B cell (primary cell): ENCODE measurements at places on chromosomes 2 and 18.

- peak; percentile 30 for DNase-seq
These were observed 243.4 kb upstream of the ID2 start for GRCh38 chr2:8438476-8438875.

DNA sequence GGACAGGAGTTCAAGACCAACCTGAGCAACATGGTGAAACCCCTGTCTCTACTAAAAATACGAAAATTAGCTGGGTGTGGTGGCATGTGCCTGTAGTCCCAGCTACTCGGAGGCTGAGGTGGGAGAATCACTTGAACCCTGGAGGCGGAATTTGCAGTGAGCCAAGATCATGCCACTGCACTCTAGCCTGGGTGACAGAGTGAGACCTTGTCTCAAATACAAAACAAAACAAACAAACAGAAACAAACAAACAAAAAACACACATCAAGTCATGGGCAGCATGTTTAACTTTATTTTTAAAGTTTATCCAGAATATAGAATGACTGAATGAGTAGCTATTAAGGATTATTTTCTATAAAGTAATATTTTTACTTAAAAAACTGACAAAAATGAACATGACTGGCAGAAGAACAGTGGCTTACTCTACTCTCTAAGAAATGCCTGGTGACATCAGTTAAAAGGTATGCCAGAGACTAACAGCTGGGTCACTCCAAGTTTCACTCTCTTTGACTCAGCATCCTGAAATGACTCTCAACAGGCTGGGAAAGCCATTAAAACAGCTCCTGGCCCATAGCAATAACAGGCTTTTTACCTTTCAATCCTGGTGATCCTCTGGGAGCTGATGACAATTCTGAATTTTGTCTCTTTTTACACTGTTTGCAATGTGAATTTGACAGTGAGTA, 281.6 kb upstream of the STON1 start:
- DNase-seq = no peak

DNA sequence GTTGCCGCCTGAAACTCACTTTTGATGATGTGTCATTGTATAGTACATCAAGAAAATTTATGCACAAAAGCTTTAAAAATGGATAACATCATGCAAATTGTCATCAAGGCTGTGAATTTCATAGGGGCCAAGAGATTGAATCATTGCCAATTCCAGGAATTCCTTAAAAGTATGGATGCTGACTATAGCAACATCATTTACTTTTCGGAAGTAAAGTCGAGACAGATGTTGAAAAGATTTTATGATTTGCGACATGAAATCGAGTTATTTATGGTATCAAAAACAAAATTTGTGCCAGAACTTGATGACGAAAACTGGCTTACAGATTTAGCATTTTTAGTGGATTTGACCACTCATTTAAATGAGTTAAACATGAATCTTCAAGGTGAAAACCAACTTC, 56.3 kb downstream of the ASB1 start:
- DNase-seq = no peak

- DNase-seq = no peak
These were observed 1528.2 kb upstream of the ZEB2 start for GRCh38 chr2:146048141-146048540.

GRCh38 chr18:25144820-25145219, 207.1 kb downstream of the ZNF521 start:
- no peak for DNase-seq

DNA sequence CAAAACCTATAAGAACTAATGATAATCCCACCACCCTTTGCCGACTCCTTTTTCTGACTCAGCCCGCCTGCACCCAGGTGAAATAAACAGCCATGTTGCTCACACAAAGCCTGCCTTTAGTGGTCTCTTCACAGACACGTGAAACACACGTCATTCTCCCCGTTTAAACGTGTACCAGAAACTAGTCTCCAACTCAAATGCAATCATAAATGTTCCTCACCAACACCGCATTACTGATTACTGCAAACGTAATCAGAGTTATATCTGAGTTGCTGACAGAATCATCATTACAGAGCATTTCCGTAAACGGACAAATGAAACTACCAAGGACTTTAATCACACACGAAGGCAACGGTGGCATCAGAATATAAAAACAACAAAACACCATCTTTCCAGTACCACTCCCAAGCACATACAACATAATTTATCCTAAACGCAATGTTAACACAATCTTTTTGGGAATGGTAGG, 1.9 kb downstream of the CLK1 start:
- peak; percentile 66 for DNase-seq

GRCh38 chr18:42018831-42019230, 63.8 kb downstream of the PIK3C3 start:
- DNase-seq = no peak

- DNase-seq = no peak
These were observed 28.5 kb downstream of the ZNF516 start for GRCh38 chr18:76466410-76466991.

DNA sequence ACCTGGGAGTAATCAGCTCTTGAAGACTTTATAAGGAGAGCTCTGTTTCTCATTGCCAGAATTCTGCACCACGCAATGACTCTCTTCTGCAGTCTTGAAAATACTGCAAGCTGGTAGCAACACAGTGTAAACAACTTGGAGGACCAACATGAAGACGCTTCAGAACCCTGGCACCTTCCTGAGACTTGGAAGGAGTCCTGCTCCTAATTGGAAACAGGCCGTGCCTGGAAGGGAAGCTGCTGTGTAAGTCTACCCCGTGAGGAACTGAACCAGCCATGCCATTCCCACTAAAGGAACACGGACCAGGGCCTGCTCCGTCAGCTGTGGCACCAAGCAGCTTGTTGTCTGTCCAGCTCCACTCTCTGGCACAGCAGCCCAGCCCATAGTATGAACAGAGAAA, 171.1 kb downstream of the PAX3 start:
- DNase-seq = no peak

- DNase-seq = no peak
These were observed 46.6 kb downstream of the SLC30A6 start for GRCh38 chr2:32212295-32212694.

GRCh38 chr18:73007195-73007914, 139.6 kb upstream of the NETO1 start:
- peak; percentile 53 for DNase-seq

- DNase-seq = no peak
These were observed 535.6 kb upstream of the FSIP2 start for GRCh38 chr2:185202945-185203528.

- no peak for DNase-seq
These were observed 449.4 kb upstream of the SOX11 start for GRCh38 chr2:5242751-5243150.

DNA sequence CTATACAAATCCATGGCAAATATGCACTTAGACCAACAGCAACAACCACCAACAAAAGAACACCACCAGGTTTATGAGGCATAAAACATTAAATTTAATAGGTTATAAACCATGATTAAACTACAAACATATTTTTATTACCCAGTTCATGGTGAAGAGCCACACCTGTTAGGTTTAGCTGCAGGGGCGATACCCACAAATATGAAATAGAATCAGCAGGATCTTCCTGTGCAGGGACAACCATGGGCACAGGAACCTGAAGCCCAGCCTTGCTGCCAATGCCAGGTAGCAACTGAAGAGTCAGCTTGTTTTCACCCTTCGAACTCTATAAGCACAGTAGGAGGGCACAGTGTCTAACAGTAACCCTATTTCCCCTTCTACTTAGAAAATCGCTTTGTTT, 675.0 kb downstream of the SATB2 start:
- DNase-seq = no peak

DNA sequence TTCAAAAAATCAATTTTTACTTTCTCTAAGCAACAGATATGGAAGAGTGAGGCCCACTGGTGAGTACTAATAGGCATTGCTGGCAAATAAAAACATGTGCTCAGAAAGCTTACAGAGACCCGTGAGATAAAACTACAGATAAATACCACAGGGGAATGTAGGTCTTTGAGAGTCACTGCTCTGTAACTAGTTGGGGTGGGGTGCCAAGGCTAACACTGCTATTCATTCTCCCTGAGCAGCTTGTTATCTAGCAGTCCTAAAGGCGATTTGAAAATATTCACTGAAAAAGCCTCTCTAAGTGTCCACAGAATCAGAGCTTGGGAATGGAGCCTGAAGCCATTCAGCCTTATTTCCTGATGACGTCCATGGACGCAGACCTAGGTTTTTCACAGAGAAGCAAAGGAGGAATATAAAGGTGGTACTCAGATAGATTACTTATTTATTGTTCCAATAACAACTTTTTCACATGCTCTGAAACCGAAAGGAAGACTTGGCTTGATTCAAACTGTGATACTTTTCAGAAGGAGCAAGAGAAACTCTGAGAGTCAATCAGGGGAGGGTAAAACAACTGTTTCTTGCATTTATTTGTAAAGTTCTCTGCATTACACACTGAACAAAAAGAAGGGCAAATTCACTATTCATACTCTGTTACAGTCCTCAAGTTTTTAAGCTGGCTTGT, 188.4 kb downstream of the PPP1R1C start:
- DNase-seq = no peak

DNA sequence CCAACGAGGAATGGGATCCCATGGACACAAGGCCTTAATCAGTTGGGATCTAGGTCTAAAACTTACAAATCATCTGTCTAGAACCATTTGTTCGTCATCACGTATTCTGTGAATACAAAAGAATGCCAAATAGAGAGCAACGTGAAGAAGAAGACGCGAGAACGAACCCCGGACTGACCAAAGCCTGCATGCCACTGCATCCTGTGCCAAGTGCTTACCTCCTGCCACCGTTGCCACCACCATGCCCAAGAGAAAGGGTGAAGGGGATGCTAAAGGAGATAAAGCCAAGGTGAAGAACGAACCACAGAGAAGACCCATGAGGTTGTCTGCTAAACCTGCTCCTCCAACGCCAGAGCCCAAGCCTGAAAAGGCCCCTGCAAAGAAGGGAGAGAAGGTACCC, 30.2 kb downstream of the ITSN2 start:
- peak; percentile 52 for DNase-seq

- no peak for DNase-seq
These were observed 75.0 kb upstream of the MSTN start for GRCh38 chr2:190137561-190137960.

GRCh38 chr2:146632707-146633106, 1212.1 kb upstream of the ACVR2A start:
- DNase-seq = no peak

GRCh38 chr2:86107031-86107430, 996 bp downstream of the PTCD3 start:
- DNase-seq = no peak

- DNase-seq = no peak
These were observed 6.8 kb upstream of the PLB1 start for GRCh38 chr2:28488858-28489575.

GRCh38 chr2:216554755-216555154, 56.1 kb downstream of the RPL37A start:
- no peak for DNase-seq

DNA sequence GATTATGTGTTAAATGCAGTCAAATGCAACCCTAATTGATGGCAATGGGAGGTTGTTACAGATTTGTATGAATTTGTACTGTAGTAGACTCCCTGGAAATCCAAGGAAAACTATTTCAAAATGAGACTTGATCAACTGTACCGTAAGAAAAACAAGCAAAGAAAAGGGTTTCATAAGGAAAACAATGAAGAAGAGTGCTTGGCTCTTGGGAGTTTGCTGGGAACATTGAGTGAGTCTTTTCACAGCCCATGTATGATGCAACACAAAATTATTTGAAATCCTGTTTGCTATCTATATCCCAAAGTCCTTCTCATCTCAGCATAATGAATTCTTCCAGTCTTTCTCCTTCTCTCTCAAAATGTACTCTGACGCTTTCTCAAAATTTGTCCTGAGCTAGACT, 67.0 kb upstream of the OSR1 start:
- DNase-seq = no peak

DNA sequence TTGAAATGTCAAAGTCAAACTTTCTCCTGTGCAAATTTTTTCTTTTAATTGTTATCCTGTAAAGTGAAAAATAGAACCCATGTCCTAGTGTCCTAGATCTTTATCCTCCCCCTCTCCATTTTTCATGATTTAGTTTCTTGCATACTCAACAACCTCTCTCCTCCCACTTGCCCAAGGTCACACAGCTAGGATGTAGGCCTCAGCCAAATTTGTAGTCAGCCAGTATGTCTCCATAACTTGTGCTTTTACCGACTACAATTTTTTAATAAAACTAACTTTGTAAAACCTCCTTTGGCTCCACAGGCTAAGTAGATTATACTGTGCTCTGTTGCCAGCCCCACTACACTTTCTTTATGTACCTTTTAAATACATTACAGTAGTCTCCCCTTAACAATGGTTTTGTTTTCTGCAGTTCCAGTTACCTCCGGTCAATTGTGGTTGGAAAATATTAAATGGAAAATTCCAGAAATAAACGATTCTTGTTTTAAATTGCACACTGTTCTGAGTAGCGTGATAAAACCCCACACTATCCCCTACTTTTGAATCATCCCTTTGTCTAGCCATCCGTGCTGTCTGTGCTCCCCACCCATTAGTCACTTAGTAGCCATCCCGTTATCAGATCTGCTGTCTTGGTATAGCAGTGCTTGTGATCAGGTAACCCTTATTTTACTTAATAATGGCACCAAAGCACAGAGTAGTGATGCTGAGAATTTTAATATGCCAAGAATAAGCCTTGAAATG, 22.8 kb downstream of the GULP1 start:
- DNase-seq = no peak

GRCh38 chr2:45707661-45708060, 56.2 kb downstream of the PRKCE start:
- no peak for DNase-seq

GRCh38 chr2:237456200-237456843, 30.7 kb upstream of the MLPH start:
- DNase-seq = no peak

DNA sequence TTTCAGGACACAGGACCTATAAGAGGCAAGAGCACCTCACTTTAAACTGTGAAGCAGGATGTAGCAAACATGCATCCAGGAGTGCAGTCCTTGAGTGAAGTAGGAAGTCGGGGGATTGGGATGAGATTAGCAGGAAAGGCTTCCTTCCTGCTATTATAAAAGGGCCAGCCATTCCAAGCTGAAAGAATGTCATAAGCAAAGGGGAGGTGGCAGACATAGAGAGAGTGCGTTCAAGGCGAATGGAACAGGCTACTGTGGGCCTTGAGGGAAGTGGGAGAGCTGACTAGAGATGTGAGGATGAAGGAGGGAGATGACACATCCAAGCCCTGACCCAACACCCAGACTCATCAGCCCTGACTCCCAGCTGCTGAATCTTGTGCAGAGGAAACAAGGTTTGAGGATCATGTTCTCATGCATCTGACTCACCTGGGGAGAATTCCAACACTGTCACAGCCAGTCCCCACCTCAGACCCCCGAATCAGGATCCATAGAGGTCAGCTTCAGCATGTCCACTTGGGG, 63.9 kb downstream of the GYPC start:
- DNase-seq = no peak
